ENCODE measurements at places on chromosomes 5 and 9.

DNA sequence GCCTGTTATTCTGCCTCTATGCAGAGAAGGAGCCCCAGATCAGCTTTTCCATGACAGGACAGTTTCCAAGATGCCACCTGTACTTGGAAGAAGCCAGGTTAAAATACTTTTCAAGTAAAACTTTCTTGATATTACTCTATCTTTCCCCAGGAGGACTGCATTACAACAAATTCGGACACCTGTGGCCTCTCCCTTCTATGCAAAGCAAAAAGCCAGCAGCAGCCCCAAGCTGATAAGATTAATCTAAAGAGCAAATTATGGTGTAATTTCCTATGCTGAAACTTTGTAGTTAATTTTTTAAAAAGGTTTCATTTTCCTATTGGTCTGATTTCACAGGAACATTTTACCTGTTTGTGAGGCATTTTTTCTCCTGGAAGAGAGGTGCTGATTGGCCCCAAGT, 301 bp upstream of the IL4 start:
- DNase-seq, result no peak

DNA sequence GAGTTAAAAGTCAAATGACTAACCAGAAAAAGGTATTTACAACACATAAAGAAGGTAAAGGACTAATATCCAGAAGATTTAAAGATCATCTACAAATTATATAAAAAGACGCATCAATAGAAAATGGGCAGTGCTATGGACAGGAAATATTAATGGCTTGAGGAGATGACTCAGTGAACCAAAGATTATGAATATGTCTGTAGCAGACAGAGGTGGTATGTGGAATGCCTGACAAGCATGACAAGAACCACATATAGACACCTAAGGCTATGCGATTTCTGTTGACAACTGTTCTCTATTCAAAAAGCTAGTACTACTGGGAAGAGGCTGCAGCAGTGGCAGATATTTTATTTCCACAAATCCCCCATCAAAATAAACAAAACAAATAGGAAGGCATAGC, 177.0 kb upstream of the SH3GL2 start:
- DNase-seq, result no peak

- peak; percentile 27 for DNase-seq
Measured at GRCh38 chr5:141878186-141878710, at the start of gene PCDH1. Gene PCDH1, minus strand, starts transcription at chr5:141878410. Its CDS starts 148 bp downstream, at chr5:141878262.

GRCh38 chr9:37592108-37592951, at the start of gene TOMM5:
Gene TOMM5, minus strand, starts transcription at chr9:37592597. Its CDS starts 65 bp downstream, at chr9:37592532.
- peak; percentile 86 for DNase-seq

GRCh38 chr5:66958980-66959641, 237.5 kb downstream of the CD180 start:
- no peak for DNase-seq
